ENCODE measurements at places on chromosomes 4 and X. TPM values are rescaled to one million over a fixed set of nuclear protein-coding genes. Genes with fewer than 3 reads are reported as not detected.

ESX1 gene
- total RNA-seq: not detected

CYTL1 gene
- not detected for total RNA-seq

RAB40AL gene
- total RNA-seq: 0.93 TPM

CSN1S1 gene
- total RNA-seq: not detected

SUPT20HL1 gene
- total RNA-seq: not detected

ADH1A gene
- not detected for total RNA-seq

POU3F4 gene
- not detected for total RNA-seq

HSD17B10 gene
- 129 TPM for total RNA-seq

ATP1B4 gene
- not detected for total RNA-seq

WNK3 gene
- total RNA-seq: 0.33 TPM

ABCG2 gene
- 0.50 TPM for total RNA-seq

IL2RG gene
- total RNA-seq: 512 TPM

HPGD gene
- 7.3 TPM for total RNA-seq

FREM3 gene
- total RNA-seq: not detected

DGKK gene
- total RNA-seq: 4.1 TPM

CNKSR2 gene
- 0.98 TPM for total RNA-seq

KCND1 gene
- total RNA-seq: 6.2 TPM

NPY1R gene
- total RNA-seq: not detected

HAND2 gene
- not detected for total RNA-seq

ARHGEF6 gene
- 50.2 TPM for total RNA-seq

ACE2 gene
- total RNA-seq: not detected

LRCH2 gene
- total RNA-seq: not detected

SHROOM4 gene
- total RNA-seq: not detected

MAGEB2 gene
- total RNA-seq: not detected

BBS12 gene
- 2.2 TPM for total RNA-seq

PSAPL1 gene
- total RNA-seq: not detected

CWH43 gene
- total RNA-seq: not detected

TLR6 gene
- total RNA-seq: 4.5 TPM

FLNA gene
- total RNA-seq: 574 TPM

MAGEA2 gene
- total RNA-seq: not detected

FGD1 gene
- total RNA-seq: not detected

EXOC1L gene
- not detected for total RNA-seq

DCLK2 gene
- total RNA-seq: not detected

PASD1 gene
- total RNA-seq: not detected
